ENCODE measurements at places on chromosomes 5 and 9.

- DNase-seq: no peak
Measured at GRCh38 chr9:38422555-38423260, 1.5 kb downstream of the IGFBPL1 start.

DNA sequence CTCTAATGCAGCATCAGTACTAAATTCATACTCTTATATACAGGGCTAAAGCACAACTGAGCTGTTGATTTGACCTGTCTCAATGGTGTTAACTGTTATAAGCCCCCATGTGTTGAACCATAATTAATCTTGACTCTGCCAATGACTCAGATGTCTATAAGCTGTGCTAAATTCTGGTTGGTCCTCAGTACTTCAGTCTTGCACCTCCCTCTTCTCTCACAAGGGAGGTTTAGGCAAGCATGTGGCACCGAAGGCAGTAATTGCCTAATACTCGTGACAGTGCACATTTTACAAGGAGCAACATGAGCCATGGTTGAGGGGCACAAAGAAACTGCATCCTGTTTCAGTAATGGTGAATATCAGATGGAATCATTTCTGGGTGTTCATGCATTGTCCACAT, 255.9 kb downstream of the TRPM3 start:
- DNase-seq: no peak

DNA sequence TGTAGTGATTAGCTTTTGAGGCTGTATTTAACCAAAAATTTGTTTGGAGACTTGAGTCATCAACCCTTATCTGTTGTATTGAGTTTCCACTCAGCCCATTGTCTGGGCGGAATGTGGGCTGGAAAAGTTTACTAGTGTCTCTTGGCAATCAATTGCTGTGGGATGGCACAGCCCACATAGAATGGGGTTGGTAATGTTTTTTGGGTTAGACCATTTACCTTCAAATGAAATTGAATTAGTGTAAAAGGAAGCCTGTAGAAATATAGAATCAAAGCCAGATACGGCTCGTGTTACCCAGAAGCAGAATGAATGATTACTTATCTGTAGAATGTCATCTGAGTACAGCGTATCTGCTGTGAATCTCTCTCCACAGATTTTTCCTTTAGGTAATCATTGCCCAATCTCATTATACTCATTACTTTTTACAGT, 142.9 kb downstream of the AOPEP start:
- DNase-seq: no peak

DNA sequence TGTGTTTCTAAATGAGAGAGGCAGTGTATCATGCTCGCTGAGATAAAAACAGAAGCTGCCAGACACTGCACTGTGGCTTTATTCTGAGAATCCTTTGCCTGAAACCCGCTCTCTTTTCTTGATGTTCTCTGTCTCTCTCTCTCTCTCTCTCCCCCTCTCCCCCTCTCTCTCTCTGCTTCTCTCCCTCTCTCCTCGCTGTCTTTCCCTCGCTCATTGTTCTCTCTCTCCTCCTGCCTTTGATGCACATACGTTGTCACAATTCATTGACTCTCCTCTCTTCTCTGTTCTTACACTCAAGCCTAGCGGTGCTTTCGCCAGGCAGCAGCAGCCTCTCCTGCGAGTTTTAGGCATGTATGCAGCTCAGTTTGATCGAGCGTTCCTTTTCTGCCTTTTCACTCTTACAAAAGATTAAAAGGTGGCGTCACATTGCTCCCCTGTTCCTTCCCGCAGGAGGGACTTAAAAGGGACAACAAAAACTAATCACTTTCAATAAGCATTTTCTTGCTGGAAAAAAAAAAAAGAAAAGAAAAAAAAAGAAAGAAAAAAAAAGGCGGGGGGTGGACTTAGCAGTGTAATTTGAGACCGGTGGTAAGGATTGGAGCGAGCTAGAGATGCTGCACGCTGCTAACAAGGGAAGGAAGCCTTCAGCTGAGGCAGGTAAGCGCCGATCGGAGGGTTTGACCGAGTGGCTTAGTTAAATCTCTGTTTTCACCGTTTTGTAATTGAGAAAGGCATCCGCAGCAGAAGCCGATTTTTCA, 717.9 kb upstream of the WWC1 start:
- peak; percentile 63 for DNase-seq

DNA sequence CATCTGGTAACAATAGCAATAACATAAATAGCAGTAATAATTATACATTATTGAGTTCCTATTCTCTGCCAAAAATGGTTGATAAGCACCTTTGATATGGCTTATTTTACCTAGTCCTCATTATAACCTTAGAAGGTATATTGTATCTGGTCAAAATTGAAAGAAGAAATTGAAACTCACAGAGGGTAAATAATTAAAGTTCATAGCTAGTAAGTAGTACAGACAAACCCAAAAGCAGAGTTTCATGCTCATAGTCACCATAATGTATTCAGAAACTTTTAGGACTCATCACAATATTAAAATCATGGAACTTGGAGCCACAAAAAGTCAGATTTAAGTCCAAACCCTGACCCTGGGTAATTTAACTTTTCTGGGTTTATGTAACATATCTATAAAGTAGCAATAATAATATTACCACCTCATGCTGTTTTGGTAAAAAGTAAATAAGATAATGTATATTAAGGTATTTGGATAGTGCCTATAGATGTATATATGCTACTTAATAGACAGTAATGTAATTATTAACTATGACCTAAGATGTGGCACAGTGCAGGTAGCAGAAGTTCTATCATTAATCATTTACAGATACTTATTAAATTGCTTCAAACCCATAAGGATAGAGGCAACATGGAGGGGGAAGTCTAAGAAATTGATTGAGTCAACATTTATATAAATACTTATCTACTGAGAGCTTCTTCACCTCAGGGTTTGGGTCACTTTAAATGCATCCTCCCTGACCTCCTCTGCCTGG, 32.4 kb downstream of the STK32A start:
- DNase-seq: no peak

DNA sequence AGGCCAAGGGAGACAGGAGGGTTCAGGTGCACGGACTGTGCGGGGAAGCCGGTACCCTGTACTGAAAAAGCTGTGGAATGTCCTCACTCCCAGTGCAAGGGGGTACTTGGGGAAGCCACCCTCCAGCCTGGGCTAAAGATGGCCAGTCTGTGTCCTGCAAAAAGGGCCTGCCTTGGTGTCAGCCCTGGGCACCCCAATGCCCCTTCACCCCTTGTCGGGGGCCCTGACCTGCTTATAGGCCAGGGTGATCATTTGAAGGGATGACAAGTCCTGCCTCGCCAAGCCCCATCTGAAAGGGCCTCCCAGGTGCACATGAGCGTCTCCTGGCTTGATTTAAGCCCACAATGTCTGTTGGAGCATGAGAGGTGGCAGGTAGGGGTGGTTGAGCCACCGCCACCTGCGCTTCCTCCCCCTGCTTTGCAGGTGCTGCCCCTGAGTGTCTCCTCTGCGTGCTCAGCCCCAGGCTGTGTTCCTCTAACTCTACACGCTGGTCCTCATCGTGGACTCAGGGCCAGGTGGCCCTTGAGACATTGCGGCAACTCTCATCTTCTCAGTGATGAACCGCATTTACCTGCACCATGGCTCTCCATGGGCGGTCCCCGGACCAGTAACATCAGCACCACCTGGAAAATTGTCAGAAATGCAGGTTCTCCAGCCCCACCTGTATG, 97.0 kb downstream of the ANKRD33B start:
- no peak for DNase-seq

DNA sequence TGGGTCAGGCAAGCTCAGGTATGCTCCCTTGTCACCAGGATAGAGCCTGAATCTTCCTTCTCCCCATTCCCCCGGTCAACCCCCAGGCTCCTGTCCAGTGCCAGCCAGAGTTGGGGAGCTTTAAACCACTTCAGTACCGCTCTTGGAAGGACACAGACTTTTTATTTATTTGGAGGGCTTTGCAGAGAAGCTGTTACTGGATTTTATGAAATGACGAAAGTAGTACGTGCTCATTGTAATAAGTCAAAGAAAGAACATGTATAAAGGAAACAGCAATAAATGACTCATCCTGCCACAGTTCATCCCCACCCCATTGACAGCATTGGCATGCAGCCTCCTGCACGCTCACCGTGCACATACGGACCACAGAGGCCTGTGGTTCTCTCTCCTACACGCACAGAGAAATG, 230.3 kb downstream of the AUH start:
- no peak for DNase-seq

DNA sequence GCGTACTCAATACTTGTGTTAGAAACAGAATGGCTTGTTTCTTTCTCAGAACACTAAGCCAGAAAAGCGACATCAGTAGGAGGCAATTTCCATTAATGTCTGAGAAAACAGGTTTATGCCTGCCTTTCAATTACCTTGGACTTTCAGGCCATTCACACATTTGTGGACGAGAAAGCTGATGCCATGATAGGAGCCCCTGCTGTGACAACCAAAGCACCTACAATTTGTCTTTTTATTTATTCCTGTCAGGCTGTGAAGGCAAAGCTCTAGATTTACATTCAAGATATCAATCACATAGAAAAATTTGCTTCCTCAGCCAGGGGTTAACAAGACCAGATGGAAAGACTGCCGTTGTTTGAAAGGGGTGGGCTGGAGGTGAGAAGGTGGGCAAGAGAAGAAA, 76.2 kb downstream of the C7 start:
- DNase-seq: no peak

DNA sequence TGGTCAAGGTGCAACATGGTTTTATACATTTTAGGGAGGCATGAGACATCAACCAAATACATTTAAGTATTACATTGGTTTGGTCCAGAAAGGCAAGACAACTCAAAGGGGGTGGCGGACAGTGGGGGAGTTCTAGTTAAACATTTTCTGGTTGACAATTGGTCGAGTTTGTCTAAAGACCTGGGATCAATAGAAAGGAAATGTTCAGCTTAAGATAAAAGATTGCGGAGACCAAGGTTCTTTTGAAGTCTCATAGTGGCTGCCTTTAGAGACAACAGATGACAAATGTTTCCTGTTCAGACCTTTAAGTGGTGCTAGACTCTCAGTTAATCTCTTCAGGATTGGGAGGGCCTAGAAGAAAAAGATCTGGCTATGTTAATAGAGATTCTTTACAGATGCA, 47.7 kb upstream of the TTC39B start:
- DNase-seq: no peak

DNA sequence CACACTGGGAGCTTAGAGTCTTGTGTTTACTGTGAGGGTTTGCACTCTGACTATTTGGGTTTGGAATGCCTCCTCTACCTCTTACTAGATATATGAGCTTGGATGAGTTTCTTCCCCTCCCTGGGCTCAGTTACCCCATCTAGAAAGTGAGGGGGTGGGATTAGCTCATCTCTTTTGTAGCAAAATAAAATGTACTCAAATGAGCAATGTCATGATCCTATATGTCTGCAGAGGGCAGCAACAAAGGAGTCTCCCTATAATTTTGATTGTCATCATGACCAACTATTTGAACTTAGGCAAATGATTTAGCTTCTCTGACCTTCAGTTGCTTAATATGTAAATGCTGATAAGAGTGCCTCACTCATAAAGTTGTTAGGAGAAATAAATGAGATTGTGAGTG, 109.0 kb downstream of the DPYSL3 start:
- DNase-seq: no peak

DNA sequence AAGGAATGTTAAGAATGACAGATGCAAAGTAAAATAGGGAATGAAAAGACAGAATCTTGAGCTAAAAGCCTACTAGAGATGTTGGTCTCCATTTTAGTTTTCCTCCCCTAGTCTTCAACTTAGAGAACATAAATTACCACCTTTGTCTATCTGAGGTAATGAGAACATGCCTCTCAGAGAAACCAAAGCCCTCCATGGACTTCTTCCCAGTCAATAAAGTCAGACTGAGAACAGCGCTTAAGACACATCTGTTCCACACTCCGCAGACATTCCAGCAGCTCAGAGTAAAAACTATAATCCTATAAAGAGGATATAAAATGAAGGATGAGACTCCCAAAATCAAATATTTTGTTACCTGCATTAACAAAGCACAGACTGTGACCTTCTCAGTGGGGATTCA, 79.2 kb downstream of the DPYSL3 start:
- no peak for DNase-seq

GRCh38 chr5:112270299-112271293, 148.5 kb downstream of the EPB41L4A start:
- DNase-seq: no peak

GRCh38 chr5:154312576-154312975, 122.0 kb downstream of the GALNT10 start:
- no peak for DNase-seq

DNA sequence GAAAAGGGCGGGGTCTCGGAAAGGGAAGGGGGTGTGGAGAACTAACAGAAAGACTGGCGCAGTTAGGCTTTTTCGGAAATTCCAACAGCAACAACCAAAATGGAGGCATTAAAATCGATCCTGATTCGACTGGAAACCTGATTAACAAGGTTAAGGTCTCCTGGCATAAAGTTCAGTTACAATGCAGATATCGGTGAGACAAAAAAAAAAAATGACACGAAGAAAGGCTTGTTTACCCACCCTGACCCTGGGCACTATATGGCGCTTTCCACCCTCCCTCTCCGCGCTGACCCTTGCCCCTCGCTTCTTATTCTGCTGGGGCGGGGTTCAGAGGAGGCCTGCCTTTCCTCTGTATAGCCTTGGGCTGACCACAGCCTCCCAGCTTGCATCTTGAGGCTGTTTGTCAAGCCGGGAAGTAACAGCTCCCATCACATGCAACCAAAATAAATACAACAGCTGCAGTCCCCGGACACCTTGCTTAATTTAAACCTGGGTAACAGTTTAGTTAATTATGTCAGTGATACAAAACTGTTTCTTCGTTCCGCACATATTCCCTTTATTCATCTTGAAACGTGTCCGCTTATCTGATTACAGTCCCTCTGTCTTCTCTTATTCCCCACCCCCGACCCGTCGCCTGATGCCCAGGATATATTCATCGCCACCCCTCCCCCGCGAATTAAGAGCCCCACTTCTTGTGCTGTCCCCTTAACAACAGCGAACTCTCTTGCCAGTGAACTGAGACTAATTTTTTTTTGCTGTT, 795 bp upstream of the PJA2 start:
- DNase-seq: peak; percentile 64

DNA sequence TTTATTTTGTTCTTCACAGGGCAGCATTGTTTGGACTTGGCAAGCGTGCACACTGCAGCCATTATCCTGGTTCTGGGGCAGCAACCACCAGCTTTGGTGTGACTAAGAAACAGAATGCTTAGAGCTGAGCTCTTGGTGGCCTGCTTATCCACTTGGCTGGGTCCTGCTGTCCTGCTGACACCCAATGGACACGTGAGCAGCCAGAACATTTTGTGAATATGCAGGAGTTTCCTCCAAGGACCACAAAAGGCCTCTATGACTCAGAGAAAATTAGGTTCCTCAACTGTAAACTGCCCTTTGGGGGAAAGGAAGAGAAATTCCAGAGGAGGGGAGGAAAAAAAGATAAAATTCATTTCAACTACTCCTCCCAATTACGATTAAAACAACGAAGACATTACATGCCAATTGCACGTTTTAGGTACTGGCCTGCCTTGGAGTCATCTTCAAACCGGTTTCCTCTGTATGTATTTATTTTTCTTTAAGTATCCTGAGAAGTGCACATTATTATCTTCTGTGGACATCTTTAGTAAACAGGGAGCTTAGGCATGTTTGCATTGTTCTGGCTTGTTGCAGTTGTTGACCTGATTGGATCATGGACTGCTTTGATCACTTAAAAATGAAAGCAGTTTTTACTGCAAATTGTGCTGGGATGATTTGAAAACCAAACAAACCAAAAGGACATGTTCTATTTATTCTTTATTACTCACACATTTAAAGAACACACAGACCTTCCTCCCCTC, 82.3 kb upstream of the TLE4 start:
- DNase-seq: no peak

All from left kidney (tissue), 8 donors.